Keratinocyte (primary cell): ENCODE measurements at places on chromosomes 6 and 20.

- no peak for DNase-seq
Observed at GRCh38 chr6:5085648-5086293, 630 bp downstream of the PPP1R3G start.

DNA sequence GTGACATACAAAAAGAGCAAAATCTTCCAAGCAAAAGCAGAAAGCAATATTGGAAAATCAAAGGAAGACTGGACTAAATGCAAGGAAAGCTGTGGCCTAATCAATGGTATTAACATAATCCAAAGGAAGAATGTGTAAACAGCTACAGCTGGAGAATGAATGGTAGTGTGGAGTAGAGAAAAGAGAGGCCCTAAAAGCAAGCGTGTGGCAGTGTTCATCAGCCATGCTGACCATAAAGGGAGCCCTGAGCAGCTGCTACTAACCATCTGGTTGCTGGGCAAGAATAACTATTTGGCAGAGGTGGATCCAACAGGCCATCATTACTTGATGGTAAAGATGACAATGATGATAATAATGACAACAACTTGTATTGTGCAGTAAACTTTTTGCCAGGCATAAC is 148.5 kb upstream of the BEND6 start:
- no peak for DNase-seq

DNA sequence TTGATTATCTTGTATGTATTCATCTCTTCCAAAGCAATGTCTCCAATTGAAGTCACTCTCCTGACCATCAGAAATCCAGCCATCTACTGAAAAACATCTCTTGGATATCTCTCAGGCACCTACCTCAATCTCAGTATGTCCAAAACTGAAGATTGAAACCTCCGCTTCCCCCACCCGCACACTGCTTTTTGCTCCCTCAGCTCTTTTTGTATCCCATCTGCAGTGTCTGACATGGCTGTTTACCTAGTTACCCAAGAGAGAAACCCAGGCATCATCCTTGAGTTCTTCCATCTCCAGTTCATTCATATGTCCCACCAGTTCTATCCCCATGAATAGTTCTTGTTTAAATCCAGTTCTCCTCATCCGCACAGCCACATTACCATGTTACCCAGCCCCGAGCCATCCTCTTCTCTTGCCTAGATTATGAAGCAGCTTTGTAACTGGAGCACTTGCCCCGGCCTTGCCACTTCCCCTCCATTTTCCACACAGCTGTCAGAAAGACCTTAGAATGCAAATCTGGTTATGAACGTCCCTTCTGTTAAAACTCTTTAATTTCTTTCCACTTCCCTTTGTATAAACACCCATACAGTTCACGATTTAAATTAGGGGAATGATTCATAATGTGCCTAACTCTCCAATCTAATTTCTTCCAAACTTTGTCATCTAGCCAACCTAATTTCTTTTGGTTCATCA is 40.5 kb upstream of the GCLC start:
- DNase-seq = no peak

- no peak for DNase-seq
Observed at GRCh38 chr6:4225161-4225872, 89.9 kb upstream of the ECI2 start.

DNA sequence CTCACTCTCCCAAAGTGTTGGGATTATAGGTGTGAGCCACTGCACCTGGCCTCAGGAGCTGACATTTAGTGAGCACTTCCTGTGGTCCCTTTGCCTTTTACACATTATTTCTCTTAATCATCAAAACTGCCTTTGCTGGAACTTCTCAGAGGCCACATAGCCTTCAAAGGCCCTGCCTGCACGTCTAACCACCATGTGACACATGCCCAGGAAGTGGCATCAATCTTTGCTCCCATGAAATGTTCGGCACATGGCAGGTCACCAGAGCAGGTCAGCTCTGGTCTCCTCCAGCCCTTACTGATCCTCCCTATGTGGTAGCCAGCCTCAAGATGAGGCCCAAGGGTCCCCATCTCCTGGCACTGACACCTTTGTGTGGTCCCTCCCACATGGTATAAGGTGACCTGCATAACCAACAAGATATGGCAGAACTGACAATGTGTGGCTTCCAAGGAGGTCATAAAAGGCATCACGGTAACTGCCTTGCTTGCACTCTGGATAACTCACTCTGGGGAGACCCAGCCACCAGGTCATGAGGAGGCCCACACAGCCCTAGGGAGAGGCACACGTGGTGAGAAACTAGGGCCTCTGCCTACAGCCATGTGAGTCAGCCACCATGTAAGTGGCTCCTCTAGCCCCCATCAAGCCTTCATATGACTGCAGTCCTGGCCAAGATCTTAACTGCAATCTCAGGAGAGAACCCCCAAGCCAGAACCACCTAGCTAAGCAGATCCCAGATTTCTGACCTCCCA is 28.8 kb upstream of the HMGA1 start:
- DNase-seq = no peak

DNA sequence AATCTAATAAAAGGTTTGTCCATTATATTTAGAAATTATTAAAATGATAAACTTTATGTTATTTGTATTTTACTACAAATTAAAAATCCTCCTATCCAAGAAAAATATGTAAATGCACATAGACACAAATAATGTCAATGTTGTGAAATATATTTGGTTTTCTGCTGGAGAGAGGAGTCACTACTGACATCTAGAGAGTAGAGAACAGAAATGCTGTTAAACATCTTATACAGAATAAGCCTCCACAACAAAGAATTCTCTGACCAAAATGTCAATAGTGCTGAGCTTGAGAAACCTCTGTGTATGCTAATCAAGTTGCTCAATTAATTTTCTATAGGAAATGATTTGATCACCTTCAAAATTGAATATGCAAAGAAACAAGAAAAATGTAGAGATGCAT is 12.4 kb downstream of the HTR1B start:
- DNase-seq = no peak

DNA sequence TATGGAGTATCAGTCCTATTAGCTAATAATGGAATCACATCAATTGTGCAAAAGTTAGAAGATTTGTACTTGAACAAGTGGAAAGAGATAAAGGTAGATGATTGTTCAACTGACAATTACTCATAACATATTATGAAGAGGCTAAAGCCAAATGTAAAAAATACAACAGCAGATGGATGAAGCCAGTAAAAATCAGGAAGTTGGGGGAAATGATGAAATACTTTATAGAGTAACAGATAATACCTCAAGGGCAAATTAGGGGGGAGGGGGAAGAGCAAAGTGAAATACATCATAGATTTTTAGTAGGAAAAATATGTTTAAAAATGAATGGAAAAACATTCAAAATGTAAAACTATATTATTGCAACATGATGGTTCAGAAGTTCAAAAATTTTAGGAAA is 114.0 kb downstream of the PDSS2 start:
- no peak for DNase-seq

DNA sequence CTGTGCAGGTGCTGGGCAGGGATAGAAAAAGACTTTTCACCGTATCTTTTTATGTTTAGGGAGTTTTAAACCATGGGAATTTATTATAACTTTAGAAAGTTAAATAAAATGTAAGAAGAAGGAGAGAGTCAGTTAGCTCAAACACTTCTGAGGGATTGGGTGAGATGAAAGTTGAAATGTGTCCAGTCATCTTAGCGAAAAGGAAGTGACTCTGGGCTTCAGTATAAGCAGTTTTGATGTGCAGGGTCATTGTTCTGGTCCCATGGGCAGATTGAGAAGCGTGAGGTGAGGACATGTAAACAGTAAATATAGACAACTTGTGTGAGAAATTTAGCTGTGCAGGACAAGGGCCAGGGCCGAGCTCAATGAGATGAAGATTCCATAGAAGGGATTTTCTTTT is 66.9 kb downstream of the TOX2 start:
- no peak for DNase-seq

GRCh38 chr20:25984933-25985332 is 288.3 kb upstream of the ZNF337 start:
- DNase-seq = no peak
